Activated T-cell treated with anti-CD3 and anti-CD28 coated beads, Interleukin-2, amount 50 U/mL, for 1 hour (primary cell): ENCODE measurements at places on chromosomes 1 and 21.

- no peak for DNase-seq
Observed at GRCh38 chr21:34367320-34367935, 3.6 kb downstream of the KCNE2 start.

GRCh38 chr1:162009501-162010174, 14.0 kb downstream of the OLFML2B start:
- no peak for DNase-seq

- no peak for DNase-seq
Observed at GRCh38 chr1:116376729-116377086, 3.7 kb downstream of the ATP1A1 start.

- peak; percentile 50 for DNase-seq
Observed at GRCh38 chr1:66445492-66446181, 88.3 kb upstream of the SGIP1 start.

GRCh38 chr1:229869687-229870086, 197.4 kb upstream of the GALNT2 start:
- no peak for DNase-seq

DNA sequence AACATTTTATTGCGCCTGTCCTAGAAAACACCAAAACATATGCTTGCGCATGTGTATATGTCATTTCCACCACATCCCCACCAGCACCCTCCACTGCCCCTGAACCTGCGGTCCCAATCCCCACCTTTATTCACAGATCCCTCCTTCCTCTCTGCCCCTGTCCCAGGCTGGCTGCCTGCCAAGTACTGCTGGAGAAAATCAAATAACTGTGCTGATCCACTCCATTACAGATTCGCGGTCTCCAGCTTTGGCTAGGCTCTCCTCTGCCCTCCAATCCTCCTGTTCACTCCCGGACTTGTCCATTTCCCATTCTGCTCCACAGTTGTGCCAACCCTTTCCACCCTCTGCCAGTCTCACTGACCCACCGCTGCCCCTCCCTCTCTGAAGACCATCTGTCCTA, 59.3 kb upstream of the GJB5 start:
- no peak for DNase-seq

DNA sequence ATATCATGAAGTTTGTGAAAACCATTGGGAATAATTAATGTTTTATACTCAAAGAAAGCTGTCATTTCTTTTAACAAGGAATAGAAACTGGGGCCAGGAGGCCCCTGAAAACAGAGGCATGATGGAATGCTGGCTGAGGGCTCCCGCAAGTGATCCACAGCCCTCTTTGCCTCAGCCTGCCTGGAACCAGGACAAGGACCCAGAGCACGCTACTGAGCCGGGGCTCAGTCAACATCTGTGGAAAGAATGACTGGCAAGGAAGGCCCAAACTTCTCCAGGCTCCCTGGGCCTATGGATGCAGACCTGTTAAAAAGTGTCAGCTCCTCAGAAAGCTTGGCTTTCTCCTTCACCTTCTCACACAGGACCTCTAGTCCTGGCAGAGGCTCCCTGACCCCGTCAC, 32.6 kb downstream of the COLGALT2 start:
- no peak for DNase-seq

DNA sequence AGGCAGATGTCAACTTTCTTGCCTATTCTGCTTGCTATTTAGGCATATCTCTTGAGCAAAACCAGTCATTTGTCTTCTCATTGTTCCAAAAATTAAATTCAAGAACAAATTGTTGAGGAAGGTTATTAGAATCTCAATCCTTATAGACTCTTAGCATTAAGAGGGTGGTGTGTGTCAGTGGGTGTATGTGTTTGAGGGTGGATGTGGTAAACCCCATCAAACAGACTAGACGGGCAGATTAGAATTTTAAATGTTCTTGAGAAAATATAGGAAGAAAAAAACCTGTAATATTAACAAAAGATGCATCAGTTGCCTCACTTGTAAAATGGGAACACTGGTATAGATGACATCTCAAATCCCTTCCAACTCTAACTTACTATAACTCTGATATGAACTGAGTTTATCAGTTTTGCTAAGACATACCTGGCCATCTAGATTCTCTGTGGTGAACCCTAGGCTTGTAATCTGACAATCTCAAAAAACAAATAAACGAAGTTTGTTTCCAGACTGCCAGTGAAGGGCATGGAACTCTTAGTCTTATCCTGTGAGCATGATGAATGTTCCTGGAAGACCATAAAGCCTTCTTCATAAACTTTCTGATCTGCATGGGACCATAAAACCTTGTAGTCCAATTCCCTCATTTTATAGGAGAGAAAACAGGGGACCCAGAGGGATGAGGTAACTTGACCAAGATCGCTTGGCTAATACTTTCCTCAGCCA, 176.3 kb upstream of the SGIP1 start:
- no peak for DNase-seq

GRCh38 chr1:16242556-16243214, 5.7 kb upstream of the CPLANE2 start:
- no peak for DNase-seq

- no peak for DNase-seq
Observed at GRCh38 chr21:38898422-38899096, 92.8 kb downstream of the ETS2 start.

- no peak for DNase-seq
Observed at GRCh38 chr1:80531182-80531581, 1269.6 kb upstream of the ADGRL2 start.

DNA sequence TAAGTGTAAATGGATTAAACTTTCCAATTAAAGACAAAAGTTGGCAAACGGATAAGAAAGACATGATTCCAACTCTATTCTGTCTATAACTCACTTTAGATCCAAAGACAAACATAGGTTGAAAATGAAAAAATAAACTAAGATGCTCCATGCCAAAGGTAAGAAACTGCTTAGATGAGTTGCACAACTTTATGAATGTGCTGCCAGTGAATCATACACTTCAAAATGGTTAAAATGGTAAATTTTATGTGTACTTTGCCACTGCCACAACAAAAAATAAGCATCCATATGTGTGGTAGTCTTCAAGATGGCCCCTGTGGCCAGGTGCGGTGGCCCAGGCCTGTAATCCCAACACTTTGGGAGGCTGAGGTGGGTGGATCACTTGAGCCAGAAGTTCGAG, 45.0 kb downstream of the NSL1 start:
- no peak for DNase-seq

- no peak for DNase-seq
Observed at GRCh38 chr21:16159213-16159970, 429.6 kb downstream of the USP25 start.

DNA sequence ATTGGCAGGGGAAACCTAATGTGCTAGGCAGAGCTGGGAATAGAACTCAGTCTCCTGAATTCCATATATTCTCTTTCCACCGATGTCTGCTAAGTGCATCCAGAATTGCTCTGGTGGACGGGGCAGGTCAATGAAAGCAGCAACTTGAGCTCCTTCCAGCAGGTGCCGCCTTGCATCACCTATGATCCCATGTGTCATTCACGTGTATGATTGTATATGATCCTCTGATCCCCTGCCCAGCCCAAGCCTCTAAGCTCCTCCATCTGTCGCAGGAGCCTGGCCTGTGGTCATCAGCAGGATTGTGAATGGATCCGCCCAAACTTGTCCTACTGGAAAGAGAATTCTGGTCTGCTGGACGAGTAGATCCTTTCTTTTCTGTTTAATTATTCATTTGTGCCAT, 13.1 kb downstream of the ACTA1 start:
- no peak for DNase-seq

GRCh38 chr1:55262822-55263221, 47.7 kb upstream of the USP24 start:
- no peak for DNase-seq

GRCh38 chr1:17776426-17776825, 21.3 kb downstream of the ACTL8 start:
- DNase-seq = no peak

DNA sequence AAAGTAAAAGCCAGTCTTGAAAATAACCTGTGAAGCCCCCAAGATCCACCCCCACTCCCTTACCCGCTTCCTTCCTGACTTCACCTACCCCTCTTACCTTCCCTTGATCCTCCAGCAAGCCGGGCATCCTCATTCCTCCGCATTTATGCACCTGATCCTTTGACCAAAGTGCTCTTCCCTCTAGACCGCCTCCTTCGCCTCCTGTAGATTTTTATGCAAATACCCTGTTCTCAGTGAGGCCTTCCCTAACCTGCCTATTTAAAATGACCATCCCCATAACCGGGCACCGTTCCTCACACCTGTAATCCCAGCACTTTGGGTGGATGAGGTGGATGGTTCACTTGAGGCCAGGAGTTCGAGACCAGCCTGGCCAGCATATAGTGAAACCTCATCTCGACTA, 1.1 kb upstream of the NENF start:
- DNase-seq = no peak

GRCh38 chr21:20662514-20662913, 335.7 kb upstream of the NCAM2 start:
- no peak for DNase-seq

DNA sequence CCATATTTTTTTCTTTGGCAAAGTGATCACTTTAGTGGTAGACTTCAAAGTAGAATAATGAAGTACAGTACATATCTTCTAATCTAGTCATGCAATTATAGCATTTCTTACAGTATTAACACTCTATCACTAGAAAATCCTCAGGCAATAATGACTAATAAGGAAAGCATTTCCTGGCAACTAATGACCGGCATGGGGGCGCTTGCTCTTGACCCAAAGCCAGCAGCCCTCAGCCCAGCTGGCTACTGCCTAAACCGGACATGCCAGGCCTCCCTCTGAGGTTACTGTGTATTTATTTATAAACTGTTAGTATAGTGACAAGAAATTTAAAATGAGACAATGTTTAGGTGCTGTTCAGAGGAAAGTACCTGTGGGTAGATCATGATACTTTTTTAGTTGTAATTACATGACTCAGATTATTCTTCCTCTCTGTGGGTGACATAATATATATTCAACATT, 633.8 kb downstream of the PTPRC start:
- DNase-seq = no peak

- DNase-seq = no peak
Observed at GRCh38 chr1:12296623-12297022, 66.8 kb downstream of the VPS13D start.

GRCh38 chr1:222081859-222082258, 340.0 kb upstream of the DUSP10 start:
- no peak for DNase-seq

DNA sequence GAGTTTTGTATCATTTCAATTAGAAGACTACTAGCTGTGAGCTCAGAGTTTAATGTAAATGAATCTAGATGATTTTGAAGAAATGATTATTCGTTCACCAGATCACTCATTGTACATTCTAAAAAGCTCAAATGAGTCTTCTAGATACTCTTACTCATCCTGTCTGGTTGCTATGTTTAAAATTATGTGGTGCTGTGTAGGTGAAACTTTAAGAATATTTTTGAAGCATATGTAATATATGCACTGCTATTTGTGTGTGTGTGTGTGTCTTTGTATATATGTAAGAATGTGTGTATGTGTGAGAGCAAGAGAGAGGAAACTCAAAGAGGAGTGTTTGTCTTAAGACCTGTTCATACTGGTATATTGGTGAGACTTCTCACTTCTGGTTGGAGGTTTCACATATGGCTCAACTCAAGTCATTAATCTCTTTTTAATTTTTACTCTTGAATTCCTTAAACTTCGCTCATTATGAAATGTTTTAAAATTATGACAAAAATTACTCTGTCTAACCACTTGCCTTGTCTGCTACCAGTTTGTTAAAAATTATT, 8.6 kb upstream of the C1orf105 start:
- no peak for DNase-seq

- DNase-seq = peak; percentile 18
Observed at GRCh38 chr1:2592672-2593071, 6.1 kb downstream of the PRXL2B start.

- DNase-seq = no peak
Observed at GRCh38 chr1:192604979-192605620, 29.5 kb downstream of the RGS1 start.

- peak; percentile 81 for DNase-seq
Observed at GRCh38 chr1:17419626-17420328, 19.7 kb downstream of the RCC2 start.

DNA sequence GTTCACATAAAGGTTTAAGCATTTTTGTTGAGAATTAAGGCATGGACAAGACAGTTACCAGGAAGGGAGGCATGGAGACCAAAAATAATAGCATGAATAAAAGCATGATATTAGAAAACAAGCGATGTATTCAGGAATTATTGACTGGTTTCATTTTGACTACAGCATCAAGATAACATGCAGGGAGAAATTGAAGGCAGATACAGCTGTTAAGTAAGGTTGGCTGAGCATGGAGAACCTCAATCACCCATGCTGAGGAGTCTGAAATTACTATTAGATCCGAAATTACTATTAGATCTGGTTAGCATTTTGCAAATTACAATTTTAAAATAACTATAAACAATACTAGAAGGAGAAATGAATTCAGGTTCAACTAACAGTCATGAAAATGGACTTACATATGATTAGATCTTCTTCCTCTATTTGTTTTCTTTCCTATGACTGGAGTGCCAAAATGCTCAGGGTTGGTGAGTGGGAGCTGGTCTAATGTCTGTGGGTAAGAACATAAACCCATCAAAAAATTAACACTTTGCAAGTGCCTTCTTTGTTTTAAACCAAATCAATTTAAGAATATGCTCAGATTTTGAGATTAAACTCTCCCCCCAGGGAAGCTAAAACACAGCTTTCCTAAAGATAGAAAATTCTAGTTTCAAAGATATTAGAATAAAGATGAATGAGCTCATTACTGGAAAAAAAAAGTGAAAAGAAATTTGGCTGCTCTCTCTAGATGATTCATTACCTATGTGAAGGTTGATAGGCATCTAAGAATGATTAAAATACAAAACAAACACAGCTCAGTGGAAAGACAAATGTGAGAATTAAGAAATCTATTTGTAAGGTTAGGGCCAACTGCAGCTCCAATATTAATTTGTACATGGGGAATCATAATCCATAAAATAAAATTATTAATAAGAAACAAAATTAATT, 81.7 kb downstream of the ARID4B start:
- DNase-seq = no peak

- DNase-seq = no peak
Observed at GRCh38 chr1:114150016-114150415, 3.7 kb downstream of the SYT6 start.

- DNase-seq = no peak
Observed at GRCh38 chr1:13733711-13734110, 33.7 kb downstream of the PRDM2 start.

- DNase-seq = no peak
Observed at GRCh38 chr1:41485605-41486004, 1.1 kb upstream of the EDN2 start.

DNA sequence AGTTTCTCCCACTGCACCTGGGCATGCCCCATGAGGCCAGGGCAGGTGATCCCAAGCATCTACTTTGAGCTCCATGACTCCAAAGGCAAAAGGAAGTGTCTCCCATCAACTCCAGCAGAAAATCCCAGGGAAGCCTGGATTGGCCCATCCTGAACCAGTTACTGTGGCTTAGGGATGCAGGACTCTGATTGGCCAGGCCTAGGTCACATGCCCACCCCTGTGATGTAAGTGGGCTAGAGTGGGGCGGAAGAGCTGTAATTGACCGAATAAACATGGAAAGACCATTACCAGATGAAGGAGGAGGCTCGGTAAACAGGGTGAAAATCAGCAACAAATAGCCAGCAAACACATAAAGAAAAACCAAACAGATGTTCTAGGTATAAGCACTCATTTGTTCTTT, 45.2 kb downstream of the MATN1 start:
- DNase-seq = no peak
